ENCODE measurements at places on chromosomes 4 and X.

GRCh38 chr4:169398316-169398715 is 127.6 kb upstream of the SH3RF1 start:
- no peak for DNase-seq

DNA sequence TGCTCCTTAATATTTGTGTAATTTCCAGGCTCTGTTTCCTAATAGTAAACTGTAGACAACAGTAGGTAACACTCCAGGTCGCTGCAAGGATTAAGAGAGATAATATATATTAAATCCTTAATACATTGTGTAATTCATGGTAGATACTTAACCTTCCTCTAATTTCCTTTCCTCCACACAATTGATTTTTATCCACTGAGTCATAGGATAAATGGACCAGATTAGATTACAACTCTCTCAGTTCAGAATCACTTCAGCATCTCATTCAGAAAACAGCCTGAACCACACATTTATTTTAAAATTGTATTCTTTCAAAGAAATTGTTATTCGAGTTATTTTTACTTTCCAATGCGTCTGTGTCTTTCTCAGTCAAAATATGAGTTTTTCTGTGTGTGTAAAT is 17.1 kb downstream of the GK2 start:
- no peak for DNase-seq

DNA sequence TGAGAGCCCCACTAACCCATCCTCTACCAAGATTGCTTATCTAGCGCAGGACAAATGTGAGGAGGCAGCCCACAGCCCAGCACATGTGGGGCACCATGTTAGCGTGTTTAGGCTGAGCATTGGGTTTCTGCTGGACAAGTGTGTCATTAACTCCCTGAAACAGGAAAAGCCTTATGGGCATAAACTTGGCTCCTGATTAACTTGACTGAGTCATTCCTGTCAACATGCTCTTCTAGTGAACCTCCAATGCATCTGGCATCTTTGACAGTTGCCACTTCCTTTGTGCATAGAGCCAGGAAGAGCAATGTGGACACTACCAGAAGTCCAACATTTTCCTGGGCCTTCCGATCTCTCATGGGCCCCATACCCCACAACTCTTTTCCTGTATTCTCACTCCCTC is 2.5 kb downstream of the SPIN2A start:
- DNase-seq = no peak

DNA sequence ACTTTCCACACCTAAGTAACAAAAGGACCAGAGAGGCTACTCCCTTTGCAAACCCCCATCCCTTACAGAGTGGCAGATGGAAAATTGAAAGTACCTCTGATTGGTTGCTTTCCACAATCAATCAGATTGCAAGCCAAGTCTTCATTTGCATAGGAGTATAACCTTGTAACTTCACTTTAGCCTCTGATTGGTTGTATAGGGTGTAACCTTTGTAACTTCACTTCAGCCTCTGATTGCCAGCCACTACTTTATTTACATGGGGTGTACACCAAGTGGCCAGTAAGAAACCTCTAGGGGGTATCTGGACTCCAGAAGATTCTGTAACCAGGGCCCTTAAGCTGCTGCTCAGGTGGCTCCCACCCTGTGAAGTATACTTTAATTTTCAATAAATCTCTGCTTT is 48.6 kb downstream of the GPC4 start:
- no peak for DNase-seq

DNA sequence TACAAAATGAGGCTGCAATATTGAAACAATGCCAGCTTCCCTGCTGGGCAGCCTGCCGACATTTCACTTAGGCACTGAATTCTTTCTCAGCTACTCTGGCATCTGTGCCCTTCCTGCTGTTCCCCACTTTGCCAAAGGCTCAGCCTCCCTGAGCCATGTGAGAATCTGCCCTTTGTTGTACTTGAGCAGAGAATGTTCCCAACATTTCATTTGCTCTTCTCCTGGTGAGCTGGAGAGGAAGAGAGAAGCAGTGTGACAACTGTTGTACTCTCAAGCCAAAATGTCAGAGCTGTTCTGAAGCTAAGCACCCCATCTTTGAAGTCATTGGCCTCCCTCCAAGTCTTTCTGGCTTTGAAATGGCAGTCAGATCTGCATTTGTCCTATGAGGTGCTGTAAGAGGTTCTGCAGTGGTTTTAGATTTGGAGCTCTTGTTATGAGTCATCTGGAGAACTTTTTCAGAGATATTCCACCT is 32.5 kb downstream of the LANCL3 start:
- no peak for DNase-seq

DNA sequence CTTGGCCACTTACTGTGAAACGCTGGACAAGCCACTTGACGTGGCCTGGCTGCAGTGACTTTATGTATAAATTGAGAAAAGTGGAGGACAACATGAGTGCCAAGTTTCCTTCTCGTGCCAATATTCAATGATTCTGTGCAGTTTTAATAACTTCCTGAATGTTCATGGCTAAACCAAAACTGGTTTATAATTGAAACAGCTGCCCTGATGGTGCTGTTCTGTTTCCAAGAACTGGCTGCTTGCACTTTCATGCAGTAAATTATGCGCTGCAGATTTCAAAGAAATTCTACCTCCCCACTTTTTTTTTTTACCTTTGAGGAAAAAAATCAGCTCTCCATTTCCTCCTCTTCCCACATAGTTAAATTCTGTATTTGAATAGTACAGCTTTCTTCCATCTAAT is 205.2 kb upstream of the CASK start:
- DNase-seq = no peak

Measured in activated naive CD4-positive, alpha-beta T cell treated with Interleukin-2 at 50 U/mL for 16 hours (primary cell).